ENCODE measurements at places on chromosomes 1 and 21. TPM values are rescaled to one million over a fixed set of nuclear protein-coding genes. Genes with fewer than 3 reads are reported as not detected.

GRCh38 chr21:31903896-31904295 is 31.1 kb downstream of the HUNK start:
- H3K4me1 ChIP-seq: peaks cover 77% of the 10 kb centered on the region
- no peak overlapping the region for H3K4me3 ChIP-seq
- H3K27ac ChIP-seq: no peak overlapping the region
- H3K36me3 ChIP-seq: peaks cover 4% of the 10 kb centered on the region
- no peak for DNase-seq
- no peaks in the 10 kb centered on the region for H3K27me3 ChIP-seq

DNA sequence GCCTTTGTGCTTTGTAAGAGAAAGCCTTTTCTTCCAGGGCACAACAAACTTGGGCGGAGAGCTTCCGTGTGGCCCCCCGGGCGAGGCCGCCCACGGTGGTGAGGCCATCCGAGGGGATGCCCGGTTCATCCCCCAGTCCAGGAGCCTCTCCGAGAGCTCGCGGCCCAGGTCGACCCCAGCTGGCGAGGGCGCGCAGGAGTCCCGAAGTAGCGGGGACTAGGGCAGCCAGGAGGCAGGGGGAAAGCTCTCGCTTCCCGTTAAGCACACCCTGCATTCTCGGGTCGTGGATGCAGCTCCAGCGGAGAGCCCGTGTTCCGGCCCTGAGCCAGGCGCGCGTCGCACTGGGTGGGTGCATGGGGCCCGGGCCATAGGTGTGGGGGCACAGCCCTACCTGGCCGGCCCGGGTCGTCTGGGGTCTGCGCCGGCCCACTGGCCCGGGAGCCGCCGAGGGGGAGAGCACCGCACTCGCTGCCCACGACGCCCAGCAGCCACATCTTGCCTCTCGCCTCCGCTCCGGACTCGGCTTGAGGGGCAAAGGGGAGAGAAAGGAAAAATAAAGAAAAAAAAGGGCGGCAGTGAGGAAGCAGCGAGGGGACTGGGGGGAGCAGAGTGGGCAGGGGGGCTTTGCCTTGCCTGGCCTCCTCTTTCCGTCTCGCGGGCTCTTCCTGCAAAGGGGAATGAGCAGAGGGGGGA is 1.8 kb downstream of the RNF220 start:
- no peak overlapping the region for H3K27ac ChIP-seq
- no peaks in the 10 kb centered on the region for H3K36me3 ChIP-seq
- peak overlapping the region; percentile 33 for H3K4me3 ChIP-seq
- H3K4me1 ChIP-seq: peaks cover 18% of the 10 kb centered on the region

DNA sequence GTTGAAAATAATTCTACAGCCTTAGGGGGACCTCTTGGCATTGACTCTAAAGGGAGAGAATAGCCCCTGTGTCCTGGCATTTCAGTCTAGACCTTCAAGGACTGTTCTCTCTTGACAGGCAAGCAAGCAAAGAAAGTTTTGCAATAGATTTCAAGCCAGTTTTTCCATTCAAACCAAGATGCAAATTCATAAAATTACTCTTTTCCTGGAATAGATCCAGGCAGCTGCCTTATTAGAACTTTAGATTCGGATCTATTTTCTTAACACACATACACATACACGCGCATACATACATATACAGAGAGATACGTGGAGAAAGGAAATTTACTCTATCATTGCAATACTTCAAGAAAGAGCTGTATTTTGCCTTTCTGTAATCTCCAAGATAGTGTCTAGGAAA is 129.4 kb downstream of the EDEM3 start:
- peaks cover 3% of the 10 kb centered on the region for H3K4me1 ChIP-seq
- H3K36me3 ChIP-seq: peaks cover 2% of the 10 kb centered on the region
- H3K27ac ChIP-seq: no peak overlapping the region
- no peak overlapping the region for H3K4me3 ChIP-seq

- H3K4me1 ChIP-seq: no peaks in the 10 kb centered on the region
- no peak overlapping the region for H3K27ac ChIP-seq
- no peak overlapping the region for H3K4me3 ChIP-seq
- no peaks in the 10 kb centered on the region for H3K36me3 ChIP-seq
- H3K27me3 ChIP-seq: peaks cover 3% of the 10 kb centered on the region
- DNase-seq: no peak
Observed at GRCh38 chr1:221035662-221036153, 156.5 kb downstream of the HLX start.

GRCh38 chr1:241888232-241888631 is 40.2 kb downstream of the EXO1 start:
- H3K27me3 ChIP-seq: no peaks in the 10 kb centered on the region
- no peak overlapping the region for H3K4me3 ChIP-seq
- no peak for DNase-seq
- H3K36me3 ChIP-seq: peaks cover 2% of the 10 kb centered on the region
- no peaks in the 10 kb centered on the region for H3K4me1 ChIP-seq
- no peak overlapping the region for H3K27ac ChIP-seq

- no peak overlapping the region for H3K27ac ChIP-seq
- H3K27me3 ChIP-seq: no peaks in the 10 kb centered on the region
- no peak overlapping the region for H3K4me3 ChIP-seq
- no peak for DNase-seq
Observed at GRCh38 chr1:159239551-159240220, 35.0 kb downstream of the ACKR1 start.

Gene MROH9
- total RNA-seq: not detected

Gene GPR37L1
- 0.04 TPM for total RNA-seq

- no peak for DNase-seq
- H3K36me3 ChIP-seq: no peaks in the 10 kb centered on the region
- H3K4me1 ChIP-seq: peaks cover 5% of the 10 kb centered on the region
- peaks cover 35% of the 10 kb centered on the region for H3K27me3 ChIP-seq
- no peak overlapping the region for H3K27ac ChIP-seq
Observed at GRCh38 chr1:5453347-5453746, 538.9 kb downstream of the NPHP4 start.

GRCh38 chr1:178143730-178144690 is 50.1 kb downstream of the RASAL2 start:
- DNase-seq: no peak
- H3K4me1 ChIP-seq: no peaks in the 10 kb centered on the region
- no peaks in the 10 kb centered on the region for H3K27me3 ChIP-seq
- no peak overlapping the region for H3K4me3 ChIP-seq
- H3K27ac ChIP-seq: no peak overlapping the region
- H3K36me3 ChIP-seq: peaks cover 2% of the 10 kb centered on the region

DNA sequence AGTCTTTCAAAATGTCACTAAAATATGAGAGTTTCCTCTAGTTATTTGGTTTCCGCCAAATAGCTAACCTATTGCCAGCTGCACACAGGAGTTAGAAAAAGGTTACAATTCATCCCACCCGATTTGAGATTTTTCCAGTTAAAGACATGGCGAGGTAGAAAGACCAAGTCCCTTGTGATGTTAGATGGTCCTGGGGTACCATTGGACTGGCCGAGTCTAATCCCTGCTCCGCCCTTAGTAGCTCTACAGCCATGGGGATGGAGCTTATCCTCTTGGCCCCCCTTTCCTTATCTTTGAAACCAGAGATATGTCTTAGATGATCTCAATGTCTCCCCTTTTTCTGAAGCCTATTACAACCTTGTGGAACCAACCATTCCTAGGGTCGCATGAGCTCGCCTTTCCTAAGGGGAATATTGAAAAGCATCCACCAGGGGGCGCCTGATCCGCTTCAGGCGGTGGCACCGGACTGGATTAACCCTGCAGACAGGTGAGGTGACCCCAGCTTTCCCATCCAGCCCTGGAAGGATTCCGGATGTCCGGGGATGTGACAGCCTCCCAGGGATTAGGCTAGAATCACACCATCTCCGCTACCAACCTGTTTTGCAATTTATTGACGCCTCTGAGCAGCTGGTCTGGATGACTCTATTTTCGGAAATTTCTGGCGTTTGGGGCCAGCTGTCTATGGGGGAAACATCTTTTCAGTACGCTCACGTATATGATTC is 68.3 kb upstream of the SIM2 start:
- no peak overlapping the region for H3K27ac ChIP-seq
- H3K4me1 ChIP-seq: peaks cover 10% of the 10 kb centered on the region
- H3K4me3 ChIP-seq: no peak overlapping the region
- H3K27me3 ChIP-seq: peaks cover 25% of the 10 kb centered on the region
- peak; percentile 57 for DNase-seq
- H3K36me3 ChIP-seq: no peaks in the 10 kb centered on the region

GRCh38 chr1:39173995-39174380 is 30.5 kb upstream of the MACF1 start:
- no peaks in the 10 kb centered on the region for H3K36me3 ChIP-seq
- H3K4me1 ChIP-seq: peaks cover 69% of the 10 kb centered on the region
- H3K27me3 ChIP-seq: no peaks in the 10 kb centered on the region
- H3K27ac ChIP-seq: peak overlapping the region; percentile 81
- DNase-seq: no peak

GRCh38 chr1:76005765-76006164 is 68.8 kb upstream of the ST6GALNAC3 start:
- H3K4me1 ChIP-seq: peaks cover 2% of the 10 kb centered on the region
- H3K36me3 ChIP-seq: no peaks in the 10 kb centered on the region
- H3K27me3 ChIP-seq: no peaks in the 10 kb centered on the region
- H3K27ac ChIP-seq: no peak overlapping the region
- DNase-seq: no peak
- H3K4me3 ChIP-seq: no peak overlapping the region

DNA sequence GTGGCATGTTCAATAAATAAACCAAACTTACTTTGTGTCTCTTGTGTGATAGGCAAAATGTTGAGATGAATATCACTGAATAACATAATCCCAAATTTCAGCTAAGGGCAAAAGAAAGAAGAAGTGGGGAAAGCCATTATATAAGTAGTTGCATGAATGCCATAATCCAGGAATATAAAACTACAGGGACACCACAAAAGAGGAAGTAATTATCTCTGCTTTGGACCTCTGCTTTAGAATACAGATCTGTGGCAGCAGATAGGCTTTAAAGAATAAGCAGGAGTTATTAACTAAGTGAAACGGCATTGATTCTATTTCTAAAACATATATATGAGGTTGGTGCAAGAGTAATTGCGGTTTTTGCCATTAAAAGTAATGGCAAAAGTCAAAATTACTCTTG is 288.5 kb upstream of the SNX7 start:
- H3K27me3 ChIP-seq: peaks cover 2% of the 10 kb centered on the region
- no peak for DNase-seq
- H3K4me3 ChIP-seq: no peak overlapping the region
- H3K36me3 ChIP-seq: no peaks in the 10 kb centered on the region

DNA sequence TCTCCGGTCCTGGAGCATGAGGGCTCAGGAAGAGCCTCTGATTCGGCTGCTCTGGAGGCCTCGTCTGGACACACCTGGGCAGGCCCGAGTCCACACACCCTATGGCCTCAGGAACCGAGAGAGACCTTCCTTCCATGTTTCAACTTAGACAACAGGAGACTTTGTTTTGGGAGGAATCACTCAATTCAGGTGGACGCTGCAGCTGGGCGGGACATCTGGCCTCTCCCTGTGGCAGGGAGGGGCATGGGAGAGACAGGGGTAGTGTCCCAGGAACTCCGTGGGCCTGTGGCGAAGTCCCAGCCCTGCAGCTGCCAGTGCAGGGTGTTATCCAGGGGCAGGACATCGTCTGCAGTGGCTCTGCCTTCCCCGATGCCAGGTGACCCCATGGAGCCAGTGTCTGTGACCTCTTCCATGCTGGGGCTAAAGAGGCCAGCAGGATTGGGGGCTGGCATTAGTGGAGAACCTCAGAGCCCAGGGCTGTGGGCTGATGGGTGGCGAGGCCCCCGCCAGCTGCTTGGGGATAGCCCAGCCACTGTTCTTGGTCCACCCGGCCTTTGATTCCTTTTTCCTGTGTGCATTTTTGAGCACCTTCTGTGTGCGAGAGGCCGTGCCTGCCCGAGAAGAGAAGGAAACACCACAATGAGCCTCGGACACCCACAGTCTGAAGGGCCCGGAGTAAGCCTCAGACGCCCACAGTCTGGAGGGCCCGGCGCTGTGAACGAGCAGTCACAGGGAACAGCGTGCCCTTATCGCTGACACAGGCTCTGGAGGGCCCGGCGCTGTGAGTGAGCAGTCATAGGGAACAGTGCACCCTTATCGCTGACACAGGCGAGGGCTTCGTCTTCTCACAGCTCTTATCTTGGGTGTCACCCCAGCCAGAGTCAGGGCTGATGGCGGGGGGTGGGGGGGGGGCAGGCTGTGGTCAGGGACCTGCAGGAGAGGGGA is 6.2 kb downstream of the COL18A1 start:
- H3K4me1 ChIP-seq: peaks cover 53% of the 10 kb centered on the region
- no peaks in the 10 kb centered on the region for H3K36me3 ChIP-seq
- peak overlapping the region; percentile 38 for H3K4me3 ChIP-seq
- H3K27ac ChIP-seq: peak overlapping the region; percentile 94
- H3K27me3 ChIP-seq: no peaks in the 10 kb centered on the region
- DNase-seq: no peak

DNA sequence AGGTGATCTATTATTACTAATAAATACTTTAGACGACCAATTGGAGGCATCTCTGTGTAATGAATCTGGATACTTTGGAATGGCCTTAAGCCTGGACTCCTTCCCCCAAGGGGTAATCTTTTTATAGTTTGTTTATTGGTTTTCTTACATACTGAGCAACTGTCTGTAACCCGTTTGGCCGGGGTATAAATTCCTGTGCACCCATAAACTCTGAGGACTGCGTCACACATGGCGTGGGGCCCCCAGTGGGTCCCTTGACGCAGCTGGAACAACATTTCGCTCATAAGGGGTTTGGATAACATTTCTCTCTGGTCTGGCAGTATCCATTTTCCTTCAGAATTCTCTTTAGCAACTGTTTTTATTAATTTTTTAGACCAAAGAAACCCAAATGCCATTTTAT is 26.5 kb downstream of the SCCPDH start:
- no peaks in the 10 kb centered on the region for H3K27me3 ChIP-seq
- H3K4me1 ChIP-seq: peaks cover 19% of the 10 kb centered on the region
- no peak for DNase-seq
- peaks cover 19% of the 10 kb centered on the region for H3K36me3 ChIP-seq

GRCh38 chr1:93275634-93276295 is 69.9 kb upstream of the DR1 start:
- no peak for DNase-seq
- no peaks in the 10 kb centered on the region for H3K27me3 ChIP-seq
- peaks cover 17% of the 10 kb centered on the region for H3K4me1 ChIP-seq
- H3K27ac ChIP-seq: peak overlapping the region; percentile 71
- H3K4me3 ChIP-seq: no peak overlapping the region
- H3K36me3 ChIP-seq: peaks cover 13% of the 10 kb centered on the region

- no peaks in the 10 kb centered on the region for H3K36me3 ChIP-seq
- no peaks in the 10 kb centered on the region for H3K27me3 ChIP-seq
- peak overlapping the region; percentile 76 for H3K27ac ChIP-seq
- peaks cover 37% of the 10 kb centered on the region for H3K4me1 ChIP-seq
Observed at GRCh38 chr1:172145656-172146055, 274.8 kb upstream of the C1orf105 start.

Gene IGSF3
- total RNA-seq: 41.5 TPM
